ENCODE measurements at places on chromosomes 11 and 22. TPM values are rescaled to one million over a fixed set of nuclear protein-coding genes. Genes with fewer than 3 reads are reported as not detected.

Gene ALDH3B1
- 34.4 TPM for total RNA-seq

Gene TSPAN32
- total RNA-seq = not detected

Gene ADM
- 93.5 TPM for total RNA-seq

Gene SMIM35
- not detected for total RNA-seq

Gene CTSC
- 94.1 TPM for total RNA-seq

Gene ADAMTS15
- total RNA-seq = 1.8 TPM

Gene LMNTD2
- total RNA-seq = 0.60 TPM

Gene TST
- 34.1 TPM for total RNA-seq

Gene LARGE2
- total RNA-seq = not detected

Gene CARNS1
- 0.30 TPM for total RNA-seq

Gene RABL2B
- total RNA-seq = 11.3 TPM

Gene PGR
- total RNA-seq = under 0.01 TPM

Gene MMP27
- total RNA-seq = not detected

Gene CYTH4
- total RNA-seq = 0.14 TPM

Gene PARVG
- total RNA-seq = not detected

Gene C11orf91
- not detected for total RNA-seq

Gene MUC2
- total RNA-seq = not detected

Gene OR8I2
- total RNA-seq = not detected

Gene KDM4D
- 0.74 TPM for total RNA-seq

Gene PRRG4
- under 0.01 TPM for total RNA-seq

Gene P2RY6
- 3.3 TPM for total RNA-seq

Gene TBX10
- not detected for total RNA-seq

Gene OSM
- not detected for total RNA-seq

Gene MPZL2
- total RNA-seq = 1.2 TPM

Gene SCGB1C1
- not detected for total RNA-seq

Gene ROBO4
- total RNA-seq = 0.46 TPM

Data from smooth muscle cell of the umbilical artery (primary cell).